ENCODE measurements at places on chromosomes 11 and 22. TPM values are rescaled to one million over a fixed set of nuclear protein-coding genes. Genes with fewer than 3 reads are reported as not detected.

The EIF4ENIF1 gene
- polyA plus RNA-seq = 17.0 TPM

The SPTY2D1 gene
- polyA plus RNA-seq = 8.4 TPM

DNA sequence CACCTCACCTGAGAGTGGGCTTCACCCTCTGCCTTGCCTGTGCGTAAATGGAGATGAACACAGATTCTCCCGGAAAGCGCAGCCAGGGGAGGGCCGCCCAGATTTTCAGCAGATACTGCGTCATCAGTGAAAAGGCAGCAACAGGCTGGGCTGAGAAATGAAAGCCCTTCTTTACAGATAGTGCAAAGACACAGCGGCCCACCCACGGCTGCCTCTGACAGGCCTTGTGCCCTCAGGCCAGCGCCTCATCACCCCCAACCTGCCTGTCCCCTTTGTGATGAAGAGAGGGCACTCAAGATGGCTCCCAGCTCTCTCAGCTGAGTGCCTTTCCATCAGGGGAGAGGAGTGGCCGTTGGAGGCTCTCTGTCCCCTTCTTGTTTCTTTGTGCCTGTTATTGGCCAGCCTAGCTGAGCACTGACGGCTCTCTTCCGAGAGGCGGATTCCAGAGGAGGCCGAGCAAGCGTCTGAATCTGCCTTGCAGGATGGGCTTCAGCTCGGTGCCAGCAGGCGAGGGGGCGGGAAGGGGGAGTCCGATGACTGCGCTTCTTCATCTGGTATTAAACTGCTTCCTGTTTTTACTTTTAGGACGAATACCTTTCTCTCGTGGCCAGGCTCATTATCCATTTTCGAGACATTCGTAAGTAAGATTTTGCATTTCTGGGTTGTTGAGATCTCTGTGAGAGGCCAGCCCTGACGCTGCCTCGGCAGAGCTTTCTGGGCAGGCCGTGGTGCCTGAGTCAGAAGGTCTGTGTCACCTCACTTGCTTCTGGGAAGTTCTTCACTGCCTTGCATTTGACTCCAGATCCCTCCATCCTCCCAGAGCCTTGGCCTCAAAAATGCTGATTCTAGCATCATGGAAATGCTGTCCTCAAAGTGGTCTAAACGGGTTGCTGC, 43.7 kb downstream of the MED15 start:
- H3K4me3 ChIP-seq = no peak overlapping the region
- H3K27me3 ChIP-seq = no peaks in the 10 kb centered on the region
- no peak for DNase-seq
- H3K36me3 ChIP-seq = peaks cover 54% of the 10 kb centered on the region
- peaks cover 6% of the 10 kb centered on the region for H3K4me1 ChIP-seq

- DNase-seq = no peak
- no peaks in the 10 kb centered on the region for H3K4me1 ChIP-seq
- no peak overlapping the region for H3K4me3 ChIP-seq
- no peak overlapping the region for H3K27ac ChIP-seq
- H3K36me3 ChIP-seq = no peaks in the 10 kb centered on the region
- no peaks in the 10 kb centered on the region for H3K27me3 ChIP-seq
These were observed 6.6 kb upstream of the OR6X1 start for GRCh38 chr11:123760894-123761293.

DNA sequence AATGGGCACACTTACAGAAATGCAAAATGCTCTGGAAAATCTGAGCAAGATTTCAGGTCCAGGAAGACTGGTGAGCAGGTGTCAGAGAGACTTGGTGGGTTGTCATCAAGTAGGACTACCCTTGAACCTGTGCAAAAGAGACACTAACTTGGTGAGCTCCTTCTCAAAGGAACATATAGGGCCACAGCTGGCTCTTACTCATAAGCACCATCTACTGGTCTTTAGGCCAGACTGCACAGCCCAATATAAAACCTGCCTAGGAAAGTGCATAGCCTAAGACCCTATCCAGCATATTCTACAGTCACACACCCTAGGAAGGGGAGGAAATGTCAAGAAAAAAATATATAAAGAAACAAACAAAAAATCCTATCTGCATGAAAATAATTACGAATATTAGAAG, 18.2 kb upstream of the OR10W1 start:
- no peak overlapping the region for H3K27ac ChIP-seq
- H3K27me3 ChIP-seq = no peaks in the 10 kb centered on the region
- no peaks in the 10 kb centered on the region for H3K36me3 ChIP-seq
- H3K4me3 ChIP-seq = no peak overlapping the region
- no peak for DNase-seq

DNA sequence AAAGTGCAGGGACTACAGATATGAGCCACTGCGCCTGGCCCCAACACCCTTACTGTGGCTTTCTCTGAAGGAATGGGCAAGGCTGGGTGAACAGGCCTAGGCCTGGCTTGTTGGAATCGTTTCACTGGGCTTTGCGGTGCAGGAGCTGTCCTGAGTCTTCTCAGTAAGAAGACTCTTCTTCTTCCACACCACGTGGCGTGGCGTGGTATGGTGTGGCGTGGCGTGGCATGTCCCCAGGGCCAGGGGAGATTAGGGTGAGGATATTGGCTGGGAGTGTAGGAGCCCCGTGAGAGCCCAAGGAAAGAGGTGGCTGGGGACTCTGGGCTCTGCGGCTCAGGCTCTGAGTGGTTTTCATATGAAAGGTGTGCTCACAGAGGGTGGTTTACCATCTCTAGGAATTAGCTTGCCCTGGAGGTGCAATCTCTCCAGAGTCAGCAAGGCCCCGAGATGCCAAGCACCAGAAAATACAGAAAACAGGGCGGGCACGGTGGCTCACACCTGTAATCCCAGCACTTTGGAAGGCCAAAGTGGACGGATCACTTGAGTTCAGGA, 70.7 kb downstream of the PARVB start:
- no peak overlapping the region for H3K27ac ChIP-seq
- H3K27me3 ChIP-seq = no peaks in the 10 kb centered on the region

DNA sequence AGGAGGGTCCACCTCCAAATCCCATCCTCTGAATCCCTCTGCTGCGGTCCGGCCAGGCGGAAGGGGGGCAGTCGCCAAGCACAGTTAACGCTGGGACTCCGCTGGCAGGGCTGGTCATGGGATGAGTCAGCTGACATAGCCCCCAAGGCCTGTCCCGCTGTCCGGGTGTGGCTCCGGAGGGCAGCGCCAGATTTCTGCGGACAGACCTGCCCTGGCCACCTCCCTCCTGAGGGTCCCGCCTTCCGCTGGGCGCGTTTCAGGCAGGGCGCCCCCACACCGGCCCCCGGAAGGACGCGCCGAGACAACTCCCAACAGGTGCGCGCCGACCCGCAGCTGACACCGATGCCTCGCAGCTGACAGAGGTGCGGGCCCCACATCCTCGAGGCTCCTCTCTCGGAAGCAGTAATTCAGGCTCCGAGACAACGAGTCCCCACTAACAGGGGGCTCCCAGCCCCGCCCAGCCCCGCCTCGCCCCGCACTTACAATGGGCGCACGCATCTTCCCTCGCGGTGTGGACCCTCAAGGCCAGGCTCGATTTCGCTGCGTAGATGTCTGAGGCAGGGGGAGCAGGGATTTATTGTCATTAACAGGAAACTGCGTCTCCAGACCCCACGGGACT, 607 bp downstream of the PLAAT3 start:
- DNase-seq = no peak
- peaks cover 25% of the 10 kb centered on the region for H3K27me3 ChIP-seq
- no peaks in the 10 kb centered on the region for H3K36me3 ChIP-seq
